ENCODE measurements at places on chromosomes 4 and X.

DNA sequence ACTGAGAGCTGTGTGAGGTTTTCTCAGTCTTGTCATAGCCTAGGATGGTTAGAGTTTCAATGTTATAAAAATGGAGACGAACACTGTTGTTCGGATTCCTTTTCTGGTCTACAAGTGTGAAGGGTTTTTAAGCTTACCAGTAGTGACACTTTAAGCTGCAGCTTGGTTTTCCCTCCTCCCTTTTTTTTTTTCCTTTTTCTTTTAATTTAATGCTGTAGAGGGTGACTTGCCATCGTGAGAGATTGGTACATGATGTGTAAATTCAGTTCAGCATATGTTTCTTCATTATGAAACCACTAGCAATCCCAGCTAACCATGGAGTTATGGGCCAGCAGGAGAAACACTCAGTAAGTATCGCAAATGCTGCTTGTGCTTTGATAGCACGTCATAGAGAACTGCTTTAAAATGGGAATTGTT is 165.0 kb downstream of the RAPGEF2 start:
- no peak for DNase-seq

DNA sequence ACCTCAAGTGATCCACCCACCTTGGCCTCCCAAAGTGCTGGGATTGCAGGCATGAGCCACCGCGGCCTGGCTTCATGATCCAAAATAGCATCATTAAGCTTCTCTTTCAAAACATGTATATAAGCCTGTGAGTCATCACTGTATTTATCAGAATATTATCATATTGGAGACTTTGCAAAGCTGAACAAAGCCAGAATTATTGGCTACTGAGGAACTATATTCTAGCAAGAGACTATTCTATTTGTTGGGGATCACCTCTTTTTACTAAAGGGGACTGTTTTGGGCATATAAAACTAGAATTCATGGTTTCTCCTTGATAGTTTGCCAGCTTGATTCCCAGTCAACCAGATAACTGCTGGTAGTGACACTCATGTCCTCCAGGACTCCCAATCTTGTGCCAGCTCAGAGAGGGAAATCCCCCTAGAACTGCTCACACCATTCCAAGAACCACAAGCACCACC is 40.1 kb downstream of the TET2 start:
- DNase-seq, result no peak

DNA sequence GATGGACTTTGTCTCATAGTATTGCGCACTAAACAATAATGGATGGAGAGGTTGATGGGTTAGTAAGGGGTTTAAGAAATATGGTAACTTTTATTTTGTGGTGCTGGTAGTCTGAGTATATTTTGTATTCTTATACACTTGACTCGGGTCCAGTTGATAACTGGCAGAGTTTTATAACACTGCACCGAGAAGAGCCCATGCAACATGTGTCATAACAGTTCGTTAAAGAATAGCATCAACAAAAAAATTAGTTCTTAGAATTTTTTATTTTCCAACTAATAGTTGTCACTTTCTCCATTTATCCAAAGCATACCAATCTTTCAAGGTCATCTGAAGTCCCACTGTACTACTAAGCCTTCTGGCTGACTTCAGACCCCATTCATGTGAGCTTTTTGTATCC is 175.1 kb downstream of the SOWAHB start:
- no peak for DNase-seq

DNA sequence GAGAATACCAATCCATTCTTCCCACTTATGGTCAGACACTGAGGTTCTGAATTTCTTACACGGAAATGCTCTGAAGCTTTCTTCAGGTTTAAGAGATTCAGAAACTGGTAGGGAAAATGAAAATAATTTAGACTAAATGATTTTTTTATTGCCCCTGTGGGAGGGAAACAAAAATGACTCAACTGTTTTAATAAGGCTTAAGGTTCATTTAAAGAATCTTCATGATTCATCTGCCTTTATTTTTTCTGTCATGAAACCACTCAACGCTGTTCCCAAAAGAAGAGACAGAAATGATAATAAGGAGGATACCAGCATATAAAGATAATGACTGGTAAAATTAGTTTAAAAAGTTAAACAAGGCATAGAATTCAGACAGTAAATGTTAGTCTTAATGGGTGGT is 39.3 kb upstream of the FAM47B start:
- no peak for DNase-seq

- no peak for DNase-seq
Observed at GRCh38 chr4:67459164-67459563, 86.1 kb downstream of the CENPC start.

GRCh38 chr4:107747748-107748486 is 27.9 kb upstream of the PAPSS1 start:
- no peak for DNase-seq

- no peak for DNase-seq
Observed at GRCh38 chr4:161279095-161279494, 884.7 kb downstream of the FSTL5 start.

DNA sequence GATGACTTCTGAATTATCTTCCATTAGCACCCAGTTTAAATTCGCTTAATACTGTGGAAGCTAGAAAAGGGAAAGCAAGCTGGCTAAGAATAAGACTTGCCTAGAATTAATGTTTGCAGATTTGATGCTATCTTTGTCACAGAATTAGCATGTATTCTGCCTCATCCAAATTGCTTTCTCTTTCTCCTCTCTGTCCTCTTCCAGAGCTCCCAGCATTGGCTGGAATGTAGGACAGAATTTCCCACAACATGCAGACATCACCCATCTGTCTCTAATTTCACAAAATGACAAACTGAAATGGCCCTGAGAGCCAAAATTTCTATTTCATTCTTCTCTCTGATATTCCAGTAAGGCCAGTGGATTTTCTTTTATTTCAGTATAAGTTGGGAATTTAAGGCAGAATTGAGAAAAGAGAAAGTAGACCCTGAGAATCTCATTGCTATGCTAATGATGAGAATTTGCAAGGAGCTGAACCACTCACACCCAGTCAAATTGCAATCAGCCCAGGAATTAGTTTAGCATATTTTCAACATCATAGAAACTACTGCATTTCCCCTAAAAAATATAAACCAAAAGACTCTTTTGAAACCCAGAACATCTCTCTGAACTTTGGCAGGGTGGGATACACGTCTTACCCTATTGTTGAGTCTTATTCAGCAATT is 188.8 kb downstream of the RCHY1 start:
- no peak for DNase-seq

DNA sequence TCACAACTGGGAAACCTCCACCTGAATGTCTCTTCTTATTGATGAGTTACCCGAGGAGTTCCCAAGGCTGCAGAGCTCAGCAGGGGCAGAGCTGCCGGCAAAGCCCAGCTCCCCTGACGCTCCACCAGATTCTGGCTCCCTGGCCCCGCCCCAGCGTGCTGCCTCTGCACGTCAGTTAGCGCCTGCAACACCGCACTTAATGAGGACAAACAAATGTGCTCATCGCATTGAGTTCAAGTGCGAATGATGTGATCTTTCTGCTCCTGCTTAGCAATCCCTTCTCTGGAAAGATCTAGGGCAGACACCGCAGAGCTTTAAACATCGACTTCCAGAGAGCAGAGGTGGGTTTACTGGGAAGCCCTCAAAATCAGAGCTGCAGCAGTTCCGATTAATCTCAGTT is 55.5 kb upstream of the FBXW7 start:
- no peak for DNase-seq

- no peak for DNase-seq
Observed at GRCh38 chrX:140507982-140508305, 3.1 kb upstream of the SOX3 start.

DNA sequence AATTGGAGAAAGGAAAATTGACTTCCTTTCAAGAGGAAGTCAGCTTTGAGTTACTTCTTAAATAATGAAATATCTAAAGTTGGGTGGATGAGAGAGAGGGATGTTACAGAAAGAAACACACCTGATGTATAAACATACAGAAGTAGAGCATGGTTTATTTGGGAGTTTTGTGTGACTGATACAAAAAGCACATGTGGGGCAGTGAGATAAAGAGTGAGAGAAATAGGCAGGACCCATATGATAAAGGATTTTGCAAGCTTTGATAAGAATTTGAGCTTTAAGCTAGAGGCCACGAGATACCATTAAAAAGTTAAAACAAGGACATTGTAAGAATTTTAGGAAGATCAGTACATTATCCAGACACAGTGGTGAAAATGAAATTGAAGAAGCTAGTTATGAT is 263.3 kb upstream of the GPRIN3 start:
- DNase-seq, result no peak

GRCh38 chrX:112841114-112841819 is 636 bp upstream of the AMOT start:
- DNase-seq, result peak; percentile 47

- no peak for DNase-seq
Observed at GRCh38 chr4:90495936-90496335, 368.7 kb downstream of the CCSER1 start.

GRCh38 chrX:132652871-132653270 is 164.0 kb upstream of the MBNL3 start:
- DNase-seq, result no peak

DNA sequence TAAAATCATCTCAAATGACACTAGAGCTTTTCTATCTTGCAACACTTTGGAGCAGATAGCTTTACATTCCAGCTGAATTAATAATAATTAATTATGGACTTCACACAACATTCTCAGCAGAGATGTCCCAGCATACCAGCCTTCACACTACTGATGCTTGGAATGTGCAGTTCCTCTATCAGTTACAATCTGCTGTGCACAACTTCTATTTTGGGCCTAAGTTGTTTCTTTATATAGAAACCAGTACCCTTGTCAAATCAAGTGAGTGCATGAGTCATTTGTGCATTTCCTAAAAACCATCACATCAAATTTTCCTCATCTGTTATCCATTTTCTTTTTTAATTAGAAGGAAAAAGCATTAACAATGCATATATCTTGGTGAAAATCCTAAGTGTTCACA is 8.8 kb upstream of the RASL11B start:
- no peak for DNase-seq

DNA sequence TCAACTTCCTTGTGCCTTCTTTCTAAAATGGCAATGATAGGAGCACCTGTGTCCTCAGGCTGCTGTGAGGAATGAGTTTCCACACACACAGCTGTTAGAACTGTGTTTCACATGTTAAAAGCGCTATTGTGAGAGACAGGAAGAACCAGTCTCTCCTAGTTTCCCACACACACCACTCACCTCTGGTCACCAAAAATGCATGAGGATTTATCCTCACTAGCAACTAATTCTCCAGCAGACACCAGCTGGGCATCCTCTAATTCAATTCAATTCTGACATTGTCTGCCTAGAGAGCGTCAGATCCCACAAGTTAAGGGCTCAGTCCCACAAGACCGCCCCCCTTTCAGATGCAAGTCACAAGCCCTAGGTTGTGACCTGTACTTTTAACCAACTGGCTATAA is 29.0 kb upstream of the SLC2A9 start:
- no peak for DNase-seq

GRCh38 chrX:49064735-49065134 is 5.9 kb downstream of the CCDC120 start:
- DNase-seq, result no peak

DNA sequence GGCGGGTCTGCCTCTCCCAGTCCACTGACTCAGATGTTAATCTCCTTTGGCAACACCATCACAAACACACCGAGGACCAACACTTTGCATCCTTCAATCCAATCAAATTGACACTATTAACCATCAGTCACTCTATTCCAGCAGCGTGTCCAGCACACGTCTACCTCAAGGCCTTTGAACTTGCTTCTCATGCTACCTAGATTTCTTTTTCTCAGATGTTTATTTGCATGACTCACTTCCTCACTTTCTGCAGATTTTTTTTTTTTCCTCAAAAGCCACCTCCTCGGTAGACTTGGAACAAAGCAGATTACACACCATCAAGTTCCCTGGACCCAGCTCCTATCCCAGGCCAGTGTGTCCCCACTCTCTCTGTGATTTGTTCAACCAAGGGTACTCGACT is 49.5 kb downstream of the SUPT20HL2 start:
- no peak for DNase-seq

GRCh38 chr4:74531963-74532794 is 87.2 kb downstream of the AREG start:
- DNase-seq, result no peak

DNA sequence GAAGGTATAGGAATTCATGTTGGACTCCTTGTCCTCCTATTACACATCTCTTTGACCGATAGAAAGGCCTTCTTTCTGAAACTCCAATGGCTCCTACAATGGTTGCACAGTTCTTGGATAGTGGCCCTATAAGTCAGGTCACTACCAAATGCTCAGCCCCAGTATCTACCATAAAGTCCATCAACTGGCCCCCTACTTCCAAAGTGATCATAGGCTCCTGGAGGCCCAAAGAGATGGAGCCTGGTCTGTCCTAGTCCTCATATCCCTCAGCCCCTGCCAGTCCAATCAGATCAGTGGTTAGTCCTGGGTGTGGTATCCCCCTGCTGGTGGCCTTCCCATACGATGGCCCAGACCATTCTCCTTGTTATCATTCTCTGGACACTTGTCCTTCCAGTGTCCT is 30.3 kb downstream of the SULT1E1 start:
- no peak for DNase-seq

DNA sequence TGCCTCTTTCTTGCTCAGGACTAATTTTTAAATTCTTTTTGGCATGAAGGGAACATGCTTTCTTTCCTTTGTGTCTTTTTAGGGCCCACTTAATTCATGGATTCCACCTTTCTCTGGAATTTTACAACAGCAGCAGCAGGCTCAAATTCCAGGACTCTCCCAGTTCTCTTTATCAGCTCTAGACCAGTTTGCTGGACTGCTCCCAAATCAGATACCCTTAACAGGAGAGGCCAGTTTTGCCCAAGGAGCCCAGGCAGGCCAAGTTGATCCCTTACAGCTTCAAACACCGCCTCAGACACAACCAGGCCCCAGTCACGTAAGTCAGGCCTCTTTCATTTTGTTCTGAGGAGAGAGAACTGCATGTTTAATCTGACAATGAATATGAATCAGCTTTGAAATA is 2.3 kb downstream of the ODAM start:
- DNase-seq, result no peak

- DNase-seq, result no peak
Observed at GRCh38 chr4:129278868-129279267, 182.9 kb downstream of the C4orf33 start.

DNA sequence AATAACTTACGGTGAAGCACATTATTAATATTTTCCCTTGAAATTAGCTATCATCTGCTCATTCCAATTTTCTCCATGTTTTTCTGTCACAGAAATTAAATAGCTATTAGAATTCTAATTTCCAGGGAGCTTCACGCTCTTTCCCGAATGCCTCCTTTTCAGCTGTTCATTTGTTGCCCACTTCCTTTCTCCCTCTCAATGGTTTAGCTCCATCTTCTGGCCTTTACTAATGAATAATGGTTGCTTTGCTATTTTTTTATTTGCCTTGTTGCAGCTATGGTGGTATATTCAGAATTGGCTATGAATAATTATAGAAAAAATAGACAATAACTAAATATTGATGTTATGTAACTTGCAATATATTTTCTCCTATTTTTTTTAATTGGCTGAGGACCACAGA is 70.5 kb downstream of the GRIA2 start:
- DNase-seq, result no peak

Data from stimulated activated CD8-positive, alpha-beta memory T cell treated with anti-CD3 and anti-CD28 coated beads, Interleukin-7, amount 100 ng/mL, for 1 hour (primary cell).